HCT116 (cell line): ENCODE measurements at places on chromosomes 2 and 18.

DNA sequence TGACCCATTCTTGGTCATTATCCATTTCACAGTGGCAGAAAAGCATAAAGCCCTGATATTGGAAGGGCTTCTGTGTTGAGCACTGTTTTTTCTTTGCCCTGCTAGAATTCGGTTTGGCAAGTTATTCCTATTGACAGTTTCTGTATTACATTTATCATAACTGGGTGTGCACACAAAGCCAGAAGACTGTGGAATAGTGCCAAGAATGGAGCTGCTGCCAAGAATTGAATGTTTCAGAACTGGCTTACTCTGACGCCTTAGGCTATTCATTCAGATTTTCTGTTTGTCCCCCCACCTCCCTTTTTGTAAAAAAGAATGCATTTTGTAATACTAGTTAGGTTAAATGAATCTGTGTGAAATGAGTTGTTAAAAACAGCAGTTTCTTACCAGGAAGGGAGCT lies 12.7 kb downstream of the KDM3A start:
- H3K4me3 ChIP-seq: no peak overlapping the region
- H3K36me3 ChIP-seq: peaks cover 59% of the 10 kb centered on the region
- no peak for DNase-seq
- no peaks in the 10 kb centered on the region for H3K4me1 ChIP-seq

DNA sequence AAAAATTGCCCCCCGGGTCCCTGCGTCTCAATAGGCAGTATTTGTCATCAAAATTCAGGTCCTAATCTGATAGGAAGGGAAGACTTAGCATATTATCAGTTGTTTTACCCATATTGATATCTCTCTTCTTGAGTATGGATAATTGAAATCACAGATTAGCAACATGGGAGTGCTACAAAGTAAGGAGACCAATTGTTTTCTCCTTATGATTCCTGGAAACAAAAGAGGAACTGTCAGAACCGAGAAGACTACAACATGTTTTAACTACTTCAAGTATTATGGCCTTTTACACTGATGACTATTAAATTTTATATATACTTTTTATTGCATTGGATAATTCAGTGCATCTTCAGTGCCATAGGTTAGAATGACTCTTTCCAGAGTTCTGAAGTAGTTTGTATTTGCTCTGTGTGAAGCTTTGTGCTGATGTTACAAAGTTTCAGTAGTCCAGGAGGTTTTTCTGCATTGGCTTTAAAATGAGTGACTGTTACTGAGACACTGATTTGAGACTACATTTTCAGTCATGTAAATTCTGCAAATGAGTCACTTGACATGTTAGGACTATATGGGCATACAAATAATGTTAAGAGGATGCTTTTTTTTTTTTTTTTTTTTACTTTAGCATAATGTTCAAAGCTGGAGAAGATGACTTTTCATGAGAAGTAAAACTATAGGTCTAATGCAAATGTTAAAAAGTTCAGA lies 19.7 kb upstream of the TLK1 start:
- no peaks in the 10 kb centered on the region for H3K36me3 ChIP-seq
- DNase-seq: no peak
- no peak overlapping the region for H3K27ac ChIP-seq
- H3K4me1 ChIP-seq: no peaks in the 10 kb centered on the region
- H3K4me3 ChIP-seq: no peak overlapping the region

DNA sequence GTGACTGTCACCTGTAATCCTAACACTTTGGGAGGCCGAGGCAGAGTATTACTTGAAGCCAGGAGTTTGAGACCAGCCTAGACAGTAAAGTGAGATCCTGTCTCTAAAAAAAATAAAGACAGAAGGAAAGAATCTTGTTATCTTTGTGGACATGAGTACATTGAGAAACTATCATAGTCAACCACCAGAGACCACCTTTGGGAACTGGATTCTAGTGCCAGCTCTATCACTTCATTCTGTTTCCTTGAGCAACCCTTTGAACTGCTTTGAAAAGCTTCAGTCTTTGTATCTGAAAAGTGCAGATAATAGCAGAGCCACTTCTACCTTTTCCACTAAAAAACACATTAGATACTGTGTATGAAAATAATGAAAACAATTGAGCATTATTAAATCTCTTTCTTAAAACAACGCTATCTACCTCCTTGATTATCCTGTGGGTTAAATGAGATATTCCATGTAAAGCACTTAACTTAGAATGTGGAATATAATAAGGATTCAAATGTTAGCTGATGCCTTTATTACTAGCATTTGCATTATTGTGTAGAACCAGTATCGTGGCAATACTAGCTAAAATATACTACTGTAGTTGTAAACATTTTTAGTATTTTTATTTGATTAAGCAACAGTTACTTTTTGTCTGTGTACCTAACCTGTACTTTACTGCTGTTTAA lies 8.8 kb downstream of the GORASP2 start:
- DNase-seq: no peak
- H3K4me1 ChIP-seq: no peaks in the 10 kb centered on the region
- no peak overlapping the region for H3K4me3 ChIP-seq
- no peak overlapping the region for H3K27ac ChIP-seq
- H3K36me3 ChIP-seq: no peaks in the 10 kb centered on the region; the same call in 1 of the 2 replicates
- no peaks in the 10 kb centered on the region for H3K27me3 ChIP-seq

GRCh38 chr2:100039291-100039980 lies 103.0 kb downstream of the AFF3 start:
- H3K27me3 ChIP-seq: peaks cover 54% of the 10 kb centered on the region
- no peaks in the 10 kb centered on the region for H3K4me1 ChIP-seq
- no peak for DNase-seq
- H3K4me3 ChIP-seq: no peak overlapping the region
- no peaks in the 10 kb centered on the region for H3K36me3 ChIP-seq

DNA sequence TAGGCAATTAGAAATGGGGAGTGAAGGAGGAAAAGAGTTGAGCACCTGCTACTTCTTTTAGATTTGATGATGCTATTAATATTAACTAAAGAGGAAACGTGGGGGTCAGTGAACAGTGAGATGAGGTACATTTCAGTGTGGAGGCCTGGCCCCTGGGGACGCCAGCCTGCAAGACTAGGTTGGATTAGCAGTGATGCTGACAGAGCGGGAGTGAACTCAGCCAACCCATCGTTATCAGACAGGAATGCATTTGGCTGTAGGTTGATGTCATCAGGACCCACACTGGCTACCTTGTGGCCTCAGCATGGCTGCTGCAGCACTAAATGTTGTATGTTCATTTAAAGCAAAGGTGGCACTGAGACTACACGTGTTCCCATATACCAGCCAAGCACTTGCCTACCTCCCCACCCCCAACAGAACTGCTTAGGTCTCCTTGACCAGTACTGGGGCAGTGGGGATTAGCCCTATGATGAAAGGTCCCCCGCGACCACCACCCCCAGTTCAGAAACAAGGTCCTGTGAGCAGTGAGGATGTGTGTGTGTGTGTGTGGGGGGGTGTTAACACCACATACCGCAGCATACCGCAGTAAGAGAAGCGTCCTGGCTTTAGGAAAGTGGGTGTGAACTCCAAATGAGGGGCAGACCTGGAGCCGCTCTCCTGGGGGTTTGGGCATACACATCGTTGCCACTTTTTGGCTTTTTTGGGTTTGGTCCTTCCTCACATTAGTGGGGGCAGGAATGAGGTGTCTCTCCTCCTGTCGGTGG lies 26.0 kb downstream of the DGKD start:
- H3K27ac ChIP-seq: no peak overlapping the region
- H3K36me3 ChIP-seq: peaks cover 5% of the 10 kb centered on the region; the same call in 1 of the 2 replicates
- no peak overlapping the region for H3K4me3 ChIP-seq
- no peaks in the 10 kb centered on the region for H3K27me3 ChIP-seq
- no peaks in the 10 kb centered on the region for H3K4me1 ChIP-seq
- no peak for DNase-seq

DNA sequence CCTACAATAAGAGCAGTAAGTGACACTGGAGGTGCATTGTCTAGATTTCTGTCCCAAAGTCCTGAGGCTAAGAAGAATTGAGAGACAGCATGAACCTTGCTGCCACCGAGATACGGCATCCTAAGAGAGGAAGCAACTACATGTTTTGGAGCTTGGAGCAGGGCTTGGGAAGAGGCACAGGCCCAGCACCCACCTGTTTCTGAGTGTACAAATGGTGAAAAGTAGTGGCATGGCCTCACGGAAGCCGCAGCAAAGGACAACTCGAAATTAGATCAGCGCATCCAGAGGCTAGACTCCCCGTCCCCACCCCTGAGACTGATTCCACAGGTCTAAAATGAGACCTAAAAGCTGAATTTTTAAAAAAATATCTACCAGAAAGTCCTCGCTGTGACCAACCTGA lies 127.5 kb downstream of the PTGR3 start:
- H3K4me1 ChIP-seq: no peaks in the 10 kb centered on the region
- H3K36me3 ChIP-seq: no peaks in the 10 kb centered on the region
- no peaks in the 10 kb centered on the region for H3K27me3 ChIP-seq
